ENCODE measurements at places on chromosomes 4 and X.
A peak's percentile ranks its signal among the peaks of the same experiment; 100 is the strongest.

- no peak for DNase-seq
Observed at GRCh38 chr4:53366301-53366716, 448 bp upstream of the SCFD2 start.

DNA sequence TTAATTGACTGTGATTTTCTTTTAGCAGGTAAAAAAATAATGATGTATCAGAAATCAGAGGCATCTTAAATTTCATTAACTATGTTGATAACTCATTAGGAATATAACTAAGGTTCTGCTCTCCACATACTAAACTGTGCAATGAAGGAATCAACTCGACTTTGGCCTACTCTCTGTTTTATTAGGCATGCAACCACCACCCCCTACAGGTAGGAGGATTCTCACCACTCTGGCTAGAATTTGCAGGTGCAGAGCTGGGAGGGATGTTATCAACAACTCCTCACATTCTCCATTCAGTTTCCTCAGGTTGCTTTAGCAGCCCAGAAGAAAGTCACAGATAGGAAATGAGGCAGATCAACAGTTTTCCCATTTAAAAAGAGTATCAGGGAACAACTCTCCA lies 160.1 kb downstream of the COX18 start:
- no peak for DNase-seq

- DNase-seq, result no peak
Observed at GRCh38 chr4:88613417-88613875, 21.2 kb downstream of the HERC3 start.

- no peak for DNase-seq
Observed at GRCh38 chrX:143378851-143379250, 138.4 kb downstream of the SPANXN3 start.

DNA sequence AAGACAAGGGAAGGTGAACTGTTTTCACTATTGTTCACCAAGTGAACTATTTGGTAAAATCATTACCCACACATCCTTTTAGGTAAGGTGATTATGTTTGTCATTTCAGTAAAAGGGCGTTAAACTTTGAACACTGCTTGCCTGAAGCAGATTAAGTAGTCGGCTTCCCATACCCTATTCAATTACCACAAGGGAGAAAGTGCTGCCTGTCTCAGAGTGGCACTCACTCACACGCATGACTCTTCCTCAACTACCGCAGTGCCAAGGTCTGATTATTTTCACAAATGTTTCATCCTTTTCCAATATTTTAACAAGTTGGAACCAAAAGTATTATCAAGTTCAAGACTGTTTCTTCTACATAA lies 11.0 kb downstream of the VEGFC start:
- no peak for DNase-seq

DNA sequence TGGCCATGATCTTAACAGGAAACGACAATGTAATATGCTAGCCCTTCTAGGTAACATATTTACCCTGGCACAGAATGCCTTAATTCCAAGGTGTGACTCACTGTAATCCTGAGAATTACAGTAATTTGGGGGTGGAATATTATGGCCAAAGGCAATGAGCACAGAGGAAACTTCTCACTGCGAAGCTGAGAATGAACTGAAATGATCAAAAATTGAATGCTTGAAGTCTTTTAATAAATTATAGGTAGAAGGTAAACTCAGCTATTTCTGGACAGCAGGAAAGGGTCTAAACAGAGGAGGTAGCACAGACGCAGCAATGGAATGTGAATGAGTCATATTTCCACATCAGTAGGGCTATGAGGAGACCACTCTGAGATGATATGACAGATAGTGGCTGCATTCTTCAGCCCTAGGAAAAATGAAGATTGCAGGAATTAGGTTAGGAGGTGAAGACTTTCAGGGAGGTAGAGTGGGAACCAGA lies 312.6 kb downstream of the PACRGL start:
- no peak for DNase-seq

- DNase-seq, result no peak
Observed at GRCh38 chr4:152536545-152537182, 772 bp upstream of the FBXW7 start.

GRCh38 chr4:71338846-71339593 lies at the start of gene SLC4A4:
TSS of gene SLC4A4 (plus strand) at chr4:71339020.
- no peak for DNase-seq

DNA sequence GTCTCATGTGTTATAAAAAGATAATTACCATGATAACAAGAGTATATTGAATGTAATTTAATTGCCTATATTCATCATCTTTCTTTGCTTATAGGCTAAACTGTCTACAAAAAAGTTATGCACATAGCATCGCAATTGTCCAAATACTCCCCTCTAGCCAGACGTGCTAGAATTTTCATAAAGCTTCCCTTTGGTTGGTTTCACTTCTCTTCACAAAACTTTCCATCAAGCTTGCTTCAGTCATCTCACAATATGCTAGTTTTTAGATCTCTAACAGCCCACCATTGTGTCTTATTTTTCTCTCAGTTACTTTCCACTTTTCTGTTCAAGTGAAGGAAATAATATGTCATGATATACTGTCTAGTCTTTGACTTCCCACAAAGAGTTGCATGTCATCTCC lies 448.3 kb upstream of the SPANXN1 start:
- no peak for DNase-seq

DNA sequence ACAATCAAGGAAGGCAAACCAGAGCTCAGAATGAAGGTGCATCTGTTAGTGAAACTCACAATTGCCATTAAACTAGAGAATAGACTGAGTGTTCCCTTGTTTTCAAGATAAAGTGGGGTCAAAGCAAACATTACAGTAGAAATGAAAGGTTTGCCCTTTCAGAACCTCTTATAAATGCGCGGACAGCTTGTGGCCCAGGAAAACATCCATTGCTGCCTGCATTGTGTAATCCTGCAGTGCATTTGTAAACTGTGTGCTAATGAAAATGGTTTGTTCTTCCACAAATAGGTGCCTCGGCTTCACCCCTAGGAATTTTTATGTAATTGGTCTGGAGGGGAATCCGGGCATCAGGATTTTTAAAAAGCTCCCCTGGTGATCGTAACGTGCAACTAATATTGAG lies 62.8 kb downstream of the SNX25 start:
- DNase-seq, result no peak

- DNase-seq, result no peak
Observed at GRCh38 chrX:124441971-124442590, 95.7 kb downstream of the SH2D1A start.

GRCh38 chr4:126955292-126956183 lies 677.2 kb upstream of the INTU start:
- DNase-seq, result no peak

DNA sequence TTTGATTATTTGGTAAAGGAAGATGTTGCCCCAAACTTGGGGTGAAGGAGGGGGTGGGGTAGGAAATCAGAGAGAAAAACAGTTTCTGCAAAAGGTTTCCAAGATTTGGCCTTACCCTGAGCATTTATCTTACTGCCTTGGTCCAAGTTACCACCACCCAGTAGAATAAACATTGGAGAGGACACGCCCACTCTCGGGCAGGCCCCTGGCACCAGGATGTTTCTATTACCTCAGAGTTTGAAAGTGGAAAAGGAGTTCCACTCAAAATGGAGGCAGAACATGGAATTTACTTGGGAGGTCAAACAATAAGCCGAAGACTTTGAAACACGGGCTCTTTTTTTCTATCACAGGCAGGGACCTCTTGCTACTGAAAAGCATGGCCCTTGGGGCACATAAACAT lies 113.7 kb downstream of the CHRNA9 start:
- DNase-seq, result no peak

DNA sequence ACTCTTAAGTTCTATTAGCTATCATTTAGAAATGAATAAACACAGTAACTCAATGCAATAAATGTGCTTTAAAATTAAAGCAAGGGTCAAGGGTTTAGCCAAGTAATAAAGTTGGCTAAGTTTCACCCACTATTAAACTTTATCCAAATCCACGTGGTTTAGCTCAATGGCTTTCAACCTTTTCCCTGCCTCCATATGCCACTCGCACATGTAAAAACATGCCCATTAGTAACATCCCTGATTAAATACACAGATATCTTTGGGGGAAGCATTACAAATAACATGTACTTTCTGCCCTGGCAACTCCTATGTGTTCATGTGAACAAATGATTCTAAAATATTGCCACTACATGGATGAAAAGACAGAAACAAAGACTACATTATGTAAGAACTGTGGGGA lies 130.8 kb downstream of the ZAR1 start:
- no peak for DNase-seq

GRCh38 chrX:44228621-44229020 lies 114.9 kb downstream of the EFHC2 start:
- DNase-seq, result no peak

DNA sequence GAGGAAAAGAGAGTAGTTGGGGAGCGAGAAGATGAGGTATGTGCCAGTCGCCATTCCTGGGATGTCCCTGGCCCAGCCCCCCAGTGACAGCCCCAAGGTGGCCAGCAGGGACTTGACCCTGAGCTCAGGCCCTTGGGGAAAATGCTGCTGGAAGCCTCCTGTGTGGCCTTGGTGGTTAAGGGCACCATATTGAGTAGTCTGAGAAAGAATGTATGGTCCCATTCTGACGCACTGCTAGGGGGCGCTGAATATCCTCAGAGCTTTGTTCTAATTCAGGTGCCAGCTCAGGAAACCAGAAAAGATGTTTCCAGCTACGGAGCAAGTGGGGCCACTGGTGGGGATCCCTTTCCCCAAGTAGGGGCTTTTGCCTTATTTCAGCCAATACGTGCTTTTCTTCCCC lies 14.0 kb upstream of the UBA6 start:
- DNase-seq, result no peak

- no peak for DNase-seq
Observed at GRCh38 chr4:42588909-42589308, 68.0 kb downstream of the ATP8A1 start.

DNA sequence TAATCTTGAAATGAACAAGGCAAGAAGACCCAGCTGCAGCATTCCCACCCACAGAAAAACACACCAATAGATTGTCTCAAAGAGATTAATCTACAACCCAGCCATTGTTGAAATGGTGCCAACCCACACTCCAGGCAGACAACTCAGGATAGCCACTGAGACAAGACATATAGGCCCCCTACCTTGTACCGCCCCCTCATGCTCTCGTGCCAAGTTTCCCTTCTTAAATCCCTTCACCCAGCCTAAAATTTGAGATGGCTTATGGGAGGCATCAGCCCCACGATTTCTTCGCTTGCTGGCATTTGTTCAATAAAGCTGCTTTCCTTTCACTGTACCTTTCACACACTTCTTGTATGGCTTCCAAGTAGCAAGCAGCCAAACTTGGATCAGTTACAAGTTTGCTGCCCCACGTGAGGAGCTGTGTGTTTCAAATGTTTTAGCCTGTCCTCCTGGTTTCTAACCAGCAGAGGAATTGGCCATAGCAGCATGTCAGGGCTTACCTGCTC lies 1754.1 kb downstream of the C4orf33 start:
- DNase-seq, result peak; percentile 2

GRCh38 chrX:47145395-47146120 lies 537 bp downstream of the RBM10 start:
- DNase-seq, result no peak

DNA sequence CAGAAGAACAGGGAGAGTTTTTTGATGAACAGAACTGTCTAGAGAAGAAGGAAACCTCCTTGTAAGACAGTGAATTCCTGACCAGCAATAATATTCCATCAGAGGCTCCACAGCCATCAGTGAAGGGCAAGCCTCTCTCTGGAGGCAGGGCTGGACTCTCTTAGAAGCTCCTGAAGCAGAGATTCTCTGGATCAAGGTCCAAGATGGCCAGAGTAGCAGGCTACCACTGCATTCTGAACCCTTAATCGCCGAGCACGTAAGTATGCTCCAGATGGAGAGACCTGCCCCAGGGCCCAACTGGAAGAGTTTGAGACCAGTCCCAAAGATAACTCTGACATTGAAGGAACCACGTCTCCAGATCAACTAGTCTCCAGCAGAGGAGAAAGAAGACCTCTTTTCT lies 16.4 kb downstream of the GABRE start:
- DNase-seq, result no peak

DNA sequence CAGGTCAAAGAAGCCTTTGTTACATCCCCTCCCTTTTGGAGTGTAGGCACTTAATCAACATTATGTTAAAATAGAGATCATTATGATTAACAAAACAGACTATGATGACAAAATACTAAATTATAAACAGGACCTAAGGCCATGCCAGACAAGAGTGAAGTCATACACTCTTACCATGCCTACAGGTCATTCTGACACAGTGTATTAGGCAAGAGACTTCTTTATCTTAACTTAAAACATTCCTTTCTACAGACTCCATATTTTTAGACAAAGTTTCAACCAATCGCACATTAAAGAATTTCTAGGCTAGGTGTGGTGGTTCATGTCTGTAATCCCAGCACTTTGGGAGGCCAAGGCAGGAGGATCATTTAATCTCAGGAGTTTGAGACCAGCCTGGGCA lies 128.6 kb upstream of the SLC34A2 start:
- no peak for DNase-seq

DNA sequence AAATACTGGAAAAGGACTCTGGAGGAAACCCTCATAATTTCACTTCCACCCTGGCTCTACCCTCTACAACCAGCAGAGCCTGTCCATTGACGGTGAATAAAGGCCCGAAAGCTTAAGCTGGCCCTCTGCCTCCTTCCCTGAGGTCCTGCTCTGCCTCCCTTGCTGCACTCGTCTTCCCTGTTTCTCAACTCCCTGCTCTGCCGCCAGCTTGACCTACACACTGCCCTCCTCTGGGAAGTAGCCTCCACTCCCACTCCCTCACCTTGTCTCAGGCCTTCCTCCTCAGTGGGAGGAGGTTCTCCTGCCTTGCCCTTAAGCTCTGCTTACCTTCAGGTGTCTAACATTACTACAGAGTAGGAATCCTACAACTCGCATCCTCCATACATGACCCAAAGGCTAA lies 608.6 kb upstream of the NR3C2 start:
- no peak for DNase-seq

- DNase-seq, result no peak
Observed at GRCh38 chrX:30573125-30573524, 4.4 kb downstream of the TASL start.

- DNase-seq, result no peak
Observed at GRCh38 chrX:103531002-103531401, 11.7 kb upstream of the RAB40A start.

DNA sequence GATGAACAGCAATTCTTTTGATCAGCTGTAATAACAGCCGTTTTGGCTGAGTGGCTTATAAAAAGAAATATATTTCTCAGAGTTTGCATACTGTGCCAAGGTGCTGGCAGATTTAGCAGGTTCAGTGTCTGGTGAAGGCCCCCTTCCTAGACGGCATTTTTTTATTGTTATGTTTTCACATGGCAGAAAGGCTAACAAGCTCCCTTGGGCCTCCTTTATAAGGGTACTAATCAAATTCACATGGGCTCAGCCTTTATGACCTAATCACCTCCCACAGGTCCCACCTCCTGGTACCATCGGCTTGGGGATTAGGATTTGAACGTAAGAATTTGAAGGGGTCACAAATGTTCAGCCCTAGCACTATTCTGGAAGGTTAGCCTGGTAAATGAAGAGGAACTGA lies 431.9 kb downstream of the SPOCK3 start:
- DNase-seq, result no peak

DNA sequence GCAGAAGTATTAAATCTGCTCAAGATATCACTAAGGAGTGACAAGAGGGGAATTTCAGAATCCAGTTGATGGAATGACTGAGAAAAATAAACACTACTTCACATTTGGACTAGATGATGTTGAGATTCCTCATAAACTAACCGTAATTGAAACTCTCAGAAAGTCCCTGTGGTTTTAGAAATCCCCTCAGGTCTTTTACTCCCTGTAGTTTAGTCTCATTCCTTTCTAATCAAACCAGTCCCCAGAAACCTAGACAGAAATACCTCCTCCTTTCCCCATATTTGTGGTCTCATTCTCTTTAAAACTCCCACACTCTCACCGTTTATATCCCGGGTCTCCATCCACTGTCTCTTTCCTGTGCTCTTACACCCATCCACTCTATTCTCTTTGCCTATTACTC lies 15.0 kb upstream of the TLR1 start:
- no peak for DNase-seq

GRCh38 chr4:125956276-125956675 lies 641.5 kb downstream of the FAT4 start:
- no peak for DNase-seq

Data from LNCaP clone FGC (cell line).